CD4-positive, alpha-beta T cell treated with Interleukin-17A for 4 hours (primary cell): ENCODE measurements at places on chromosomes 16 and 17.

- DNase-seq = no peak
These were observed 21.0 kb upstream of the RBFOX3 start for GRCh38 chr17:79631640-79632431.

- DNase-seq = peak; percentile 40
These were observed 31.0 kb upstream of the SLC5A10 start for GRCh38 chr17:18920911-18921441.

DNA sequence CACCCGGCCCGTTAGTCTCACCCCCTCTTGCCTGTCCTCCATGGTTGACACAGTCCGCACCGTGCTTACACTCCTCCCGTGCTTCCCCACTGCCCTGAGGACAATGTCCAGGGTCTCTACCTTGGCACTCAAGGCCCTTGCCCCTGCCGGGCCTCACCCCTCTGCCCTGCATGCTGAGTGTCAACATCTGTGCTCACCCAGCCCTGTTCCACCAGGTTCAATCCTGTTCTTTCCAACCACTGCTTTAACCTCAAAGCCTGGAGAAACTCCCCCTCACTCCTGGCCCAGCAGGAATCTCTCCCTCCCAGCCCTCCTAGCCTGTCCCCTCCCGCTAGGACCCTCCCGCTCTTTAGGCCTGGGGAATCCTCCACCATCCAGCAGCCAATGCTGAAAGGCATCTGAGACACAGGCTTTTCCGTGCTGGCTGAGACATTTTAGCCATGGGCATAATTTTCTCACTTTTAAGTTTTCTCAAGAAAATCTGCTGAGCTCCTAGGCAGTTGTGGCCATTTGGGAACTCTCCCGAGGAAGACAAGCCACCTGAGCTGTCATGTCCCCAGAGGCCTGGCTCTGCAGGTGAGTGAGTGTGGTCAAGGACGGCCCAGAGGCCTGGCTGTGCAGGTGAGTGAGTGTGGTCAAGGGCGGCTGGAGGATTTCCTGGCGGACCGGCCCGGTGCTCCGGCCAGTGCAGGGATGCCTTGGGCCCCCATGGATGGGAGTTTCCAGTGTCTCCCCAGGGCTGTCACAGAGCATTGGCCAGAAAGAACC lies 10.8 kb upstream of the P2RX1 start:
- DNase-seq = no peak

DNA sequence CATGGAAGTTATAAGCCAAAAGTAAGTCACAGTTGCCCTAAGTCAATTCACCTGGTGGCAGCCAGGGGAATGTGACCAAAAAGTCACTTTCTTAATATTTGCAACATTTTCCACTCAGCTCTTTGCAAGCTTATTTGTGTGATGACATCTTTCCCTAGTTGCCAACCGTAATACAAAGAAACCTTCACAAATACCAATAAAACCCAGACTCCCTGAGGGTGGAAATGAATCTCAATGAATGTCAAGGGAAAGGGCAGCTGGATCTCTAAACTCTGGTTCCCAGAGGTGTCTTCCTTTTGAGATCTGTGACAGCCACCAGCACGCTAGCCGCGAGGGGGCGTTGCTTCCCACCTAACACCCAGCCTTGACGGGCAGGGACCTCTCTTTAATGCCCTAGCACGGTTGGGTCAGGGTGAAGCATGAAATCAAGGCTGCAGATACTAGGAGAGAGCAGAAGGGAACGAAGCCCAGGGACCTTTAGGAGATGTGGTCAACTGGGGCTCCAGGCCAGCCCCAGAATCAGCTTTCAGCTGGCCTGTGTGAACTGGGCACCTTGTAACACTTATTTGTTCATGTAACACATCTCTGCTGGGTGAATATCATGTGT lies 82.2 kb downstream of the CMC2 start:
- DNase-seq = peak; percentile 16

DNA sequence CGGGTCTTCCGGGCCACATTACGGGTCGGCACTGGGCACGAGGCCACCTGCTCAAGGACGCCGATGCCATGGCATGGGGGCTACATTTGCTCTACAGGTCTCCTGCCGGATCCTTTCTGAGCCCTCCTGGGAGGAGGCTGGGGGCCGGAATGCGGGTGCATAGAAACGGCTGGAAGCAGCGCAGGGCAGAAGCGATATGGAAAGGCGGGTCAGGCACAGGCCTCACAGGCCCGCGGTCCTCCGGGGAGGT lies 28.4 kb downstream of the AXIN1 start:
- no peak for DNase-seq

- no peak for DNase-seq
These were observed 20.1 kb downstream of the NDEL1 start for GRCh38 chr17:8455665-8456209.

DNA sequence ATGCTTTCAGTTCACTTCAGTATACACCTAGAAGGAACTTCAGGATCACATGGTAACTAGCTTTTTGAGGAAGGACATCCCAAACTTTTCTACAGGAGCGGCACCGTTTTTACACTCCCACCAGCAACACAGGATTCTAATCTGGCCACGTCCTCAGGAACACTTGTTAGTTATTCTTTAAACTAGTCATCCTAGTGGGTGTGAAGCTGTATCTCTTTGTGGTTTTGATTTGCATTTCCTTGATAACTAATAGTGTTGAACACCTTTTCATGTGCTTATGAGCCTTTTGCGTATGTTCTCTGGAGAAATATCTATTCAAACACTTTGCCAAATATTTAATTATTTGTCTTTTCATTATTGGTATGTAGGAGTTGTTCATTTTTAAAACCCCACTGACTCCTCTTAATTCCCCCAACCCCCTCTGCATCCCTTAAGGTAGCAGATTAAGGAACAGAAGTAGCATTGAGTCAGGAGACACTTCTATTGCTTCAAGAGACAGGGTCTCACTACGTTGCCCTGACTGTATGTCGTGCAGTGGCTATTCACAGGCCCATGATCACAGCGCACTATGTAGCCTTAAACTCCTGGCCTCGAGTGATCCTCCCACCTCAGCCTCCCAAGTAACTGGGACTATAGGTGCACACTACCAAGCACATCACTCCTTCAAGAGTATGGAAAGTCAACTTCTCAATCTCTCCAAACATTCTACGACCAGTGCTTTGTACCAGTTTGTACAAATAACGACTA lies 25.4 kb downstream of the YWHAE start:
- DNase-seq = no peak

DNA sequence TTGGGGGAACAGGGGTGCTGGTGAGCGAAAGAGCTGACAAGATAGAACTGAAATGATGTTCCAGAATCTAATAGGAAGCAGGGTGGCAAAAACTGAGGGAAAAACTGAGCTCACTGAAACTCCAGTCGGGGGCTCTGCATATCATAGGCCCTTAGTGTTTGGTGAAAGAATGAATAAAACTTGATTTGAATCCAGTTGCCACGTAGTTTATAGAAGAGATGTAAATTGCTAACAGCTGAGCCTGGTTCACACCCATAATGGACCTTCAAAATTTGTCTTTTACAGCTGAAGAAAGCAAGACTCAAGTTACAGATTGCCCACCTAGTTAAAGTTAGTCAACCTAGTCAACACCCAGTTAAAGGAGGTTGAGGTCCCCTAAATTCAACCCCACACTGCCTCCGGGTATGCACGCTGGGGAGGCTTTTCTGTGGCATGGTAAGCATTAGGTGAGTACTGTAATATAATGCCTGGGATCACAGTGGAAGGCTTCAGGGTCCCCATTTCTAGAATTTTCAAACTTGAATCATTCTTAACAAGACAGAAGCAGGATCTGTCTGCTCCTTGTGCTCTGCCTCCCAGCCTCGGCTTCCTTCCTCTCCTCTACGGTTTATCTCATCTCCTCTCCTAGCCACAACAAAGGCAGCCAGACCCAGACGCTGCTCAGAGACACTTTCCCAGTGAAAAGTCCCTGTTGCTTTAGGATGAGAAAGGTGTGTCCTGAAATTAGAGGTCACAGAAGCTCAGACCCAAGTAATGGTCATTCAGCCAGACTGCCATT lies 26.9 kb upstream of the SUPT4H1 start:
- DNase-seq = peak; percentile 50

GRCh38 chr17:5897275-5897911 lies 172.8 kb upstream of the WSCD1 start:
- DNase-seq = no peak

GRCh38 chr17:30782206-30782605 lies 42.3 kb downstream of the CRLF3 start:
- no peak for DNase-seq

DNA sequence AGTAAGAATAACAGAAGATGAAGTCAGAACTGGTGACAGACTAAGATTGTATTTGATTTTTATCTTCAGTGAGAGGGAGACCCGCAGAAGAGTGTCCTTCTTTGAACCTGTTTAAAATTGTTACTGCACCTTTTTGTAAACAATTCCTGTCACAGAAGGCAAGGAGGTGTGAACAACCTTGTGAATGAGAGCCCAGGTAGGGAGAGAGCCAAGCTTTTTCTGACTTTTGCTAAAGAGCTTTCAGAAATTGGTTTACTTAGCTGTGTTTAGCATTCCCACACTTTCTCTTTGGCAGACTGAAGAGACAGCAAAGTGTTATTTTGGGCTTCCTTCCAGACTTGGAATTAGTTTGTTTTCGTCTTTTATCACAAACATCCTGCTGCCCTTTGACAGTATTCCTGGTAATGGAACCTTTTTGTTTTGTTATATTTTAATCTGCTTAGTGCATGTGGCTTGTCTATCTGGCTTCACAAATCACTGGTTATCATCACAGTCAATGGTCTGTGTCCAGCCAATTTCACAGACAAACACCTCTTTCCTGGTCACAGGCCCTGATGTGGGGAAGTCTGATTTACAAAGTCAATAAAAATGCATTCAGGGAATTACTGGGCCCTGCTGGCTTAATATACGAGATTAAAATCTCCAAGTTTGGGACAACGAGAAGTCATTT lies 85.7 kb upstream of the HS3ST2 start:
- DNase-seq = no peak

DNA sequence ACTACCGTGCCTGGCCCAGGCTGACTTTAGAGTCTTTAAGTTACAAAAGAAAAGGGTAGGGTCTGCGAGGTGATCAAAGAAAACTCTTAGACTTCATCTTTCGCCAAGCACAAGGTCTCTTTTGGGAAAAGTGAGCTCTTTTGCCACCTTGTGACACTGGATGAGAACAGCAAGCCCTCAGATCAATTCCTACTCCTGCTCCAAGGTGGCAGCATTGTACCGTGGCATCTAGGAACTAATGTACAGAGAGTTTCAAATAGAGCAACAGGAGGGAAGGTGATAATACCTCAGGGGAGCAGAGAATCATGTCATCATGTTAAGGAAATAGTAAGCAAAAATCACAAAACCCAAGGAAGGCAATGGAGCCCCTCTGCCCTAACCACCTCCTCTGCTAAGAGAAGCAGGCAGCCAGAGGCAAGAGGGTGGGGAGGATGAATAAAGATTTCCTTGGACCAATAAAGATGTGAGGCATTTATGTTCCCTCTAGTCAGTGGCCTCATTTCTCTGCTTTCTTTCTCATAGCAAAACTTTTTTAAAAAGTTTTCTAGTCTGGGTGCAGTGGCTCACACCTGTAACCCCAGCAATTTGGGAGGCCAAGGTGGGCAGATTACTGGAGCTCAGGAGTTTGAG lies 2.1 kb upstream of the C17orf78 start:
- DNase-seq = peak; percentile 65

DNA sequence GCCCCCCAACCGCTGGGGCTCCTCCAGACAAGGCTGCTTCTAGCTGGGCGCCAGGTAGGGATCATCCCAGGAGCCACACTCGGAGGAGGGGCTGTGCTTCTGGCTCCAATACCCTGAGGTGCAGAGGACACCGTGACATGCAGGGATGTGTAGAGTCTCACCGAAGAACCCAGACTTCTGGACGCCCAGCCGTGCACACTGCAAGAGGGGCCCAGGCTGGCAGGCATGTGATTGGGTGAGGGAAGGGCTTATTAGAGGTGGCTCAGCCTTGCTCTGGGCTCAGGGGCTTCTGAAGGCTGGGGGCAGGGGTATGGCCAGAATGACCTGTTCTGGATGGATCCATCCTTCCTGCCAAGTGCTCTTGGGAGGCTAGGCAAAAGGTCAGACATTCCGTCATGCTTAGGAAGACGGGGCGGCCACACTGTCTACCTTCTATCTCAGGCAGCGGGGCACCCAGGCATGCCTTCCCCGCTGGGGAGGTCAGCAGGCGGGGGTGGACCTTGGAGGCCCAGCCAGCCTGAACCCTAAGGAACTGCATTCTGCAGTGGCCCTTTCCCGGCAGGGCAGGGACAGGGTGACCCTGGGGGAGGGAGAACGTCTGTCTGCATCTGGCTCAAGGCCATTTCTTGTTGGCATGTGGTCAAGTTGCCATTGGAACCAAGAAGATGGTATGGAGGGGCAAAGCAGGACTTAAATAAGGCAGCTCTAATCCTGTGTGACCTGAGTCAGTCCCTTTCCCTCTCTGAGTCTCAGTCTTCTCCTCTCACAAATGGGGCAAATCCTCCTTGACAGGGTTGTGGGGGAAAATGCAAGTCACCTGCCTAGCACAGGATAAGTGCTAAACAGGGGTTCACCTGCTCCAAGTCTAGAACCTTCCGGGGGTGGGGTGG lies 5.8 kb upstream of the ADGRG1 start:
- no peak for DNase-seq

DNA sequence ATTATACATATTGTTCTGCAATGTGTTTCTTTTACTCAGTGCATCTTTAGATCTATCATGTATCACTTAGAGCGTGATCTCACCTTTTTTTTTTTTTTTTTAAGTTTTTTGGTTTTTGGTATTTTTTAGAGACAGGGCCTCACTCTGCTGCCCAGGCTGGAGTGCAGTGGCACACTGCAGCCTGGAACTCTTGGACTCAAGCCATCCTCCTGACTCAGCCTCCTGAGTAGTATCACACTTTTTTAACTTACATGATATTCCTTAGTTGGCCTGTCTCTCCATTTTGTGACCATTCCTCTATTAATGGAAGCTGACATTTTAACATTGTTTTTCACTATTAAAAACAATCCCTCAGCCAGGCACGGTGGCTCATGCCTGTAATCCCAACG lies 4.7 kb upstream of the MPO start:
- no peak for DNase-seq

- no peak for DNase-seq
These were observed 6.8 kb downstream of the TNRC6C start for GRCh38 chr17:77965352-77965751.

GRCh38 chr16:67847064-67847861 lies at the start of gene CENPT:
CENPT (minus strand) TSS chr16:67847693; CDS start chr16:67833859, 13,834 bp downstream.
- DNase-seq = no peak

GRCh38 chr17:2363851-2364762 lies 26.8 kb downstream of the SGSM2 start:
- no peak for DNase-seq

DNA sequence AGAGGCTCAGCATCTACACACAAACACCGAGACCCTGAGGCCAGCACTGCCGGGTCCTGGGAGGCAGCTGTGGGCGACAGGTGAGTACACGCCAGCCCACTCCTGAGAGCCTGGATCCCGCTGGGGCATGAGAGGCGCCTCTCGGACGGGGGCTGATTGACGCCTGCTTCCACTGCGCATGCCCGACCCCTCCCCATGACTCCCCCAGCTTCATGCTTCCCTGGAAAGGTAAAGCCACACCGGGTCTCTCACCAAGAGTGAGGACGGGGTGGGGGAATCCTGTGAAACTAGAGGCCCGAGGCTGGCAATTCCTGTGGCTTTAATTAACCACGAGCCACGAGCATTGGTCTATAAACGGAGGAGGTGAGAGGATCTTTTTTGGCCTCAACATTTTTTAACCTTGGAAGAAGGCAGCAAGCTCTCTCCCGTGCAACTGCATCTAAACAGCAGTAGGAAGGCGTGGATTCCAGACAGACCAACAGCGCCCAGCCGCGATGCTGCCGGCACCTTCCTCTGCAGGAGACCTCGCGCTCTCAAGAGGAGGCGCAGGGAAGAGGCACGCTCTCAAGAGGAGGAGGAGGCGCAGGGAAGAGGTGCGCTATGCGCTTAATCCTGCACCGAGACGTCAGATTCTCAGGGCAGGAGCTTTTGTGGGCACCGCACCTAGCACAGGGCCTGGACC lies 71.8 kb upstream of the METRNL start:
- no peak for DNase-seq
